Right renal pelvis (tissue), 4 donors: ENCODE measurements at places on chromosomes 7 and 10. TPM values are rescaled to one million over a fixed set of nuclear protein-coding genes. Genes with fewer than 3 reads are reported as not detected.

ZNF485 gene
- polyA plus RNA-seq, result 4.5 TPM

RADIL gene
- polyA plus RNA-seq, result 2.9 TPM

STAG3 gene
- polyA plus RNA-seq, result 16.6 TPM

BTBD16 gene
- 0.66 TPM for polyA plus RNA-seq

CPA2 gene
- 0.34 TPM for polyA plus RNA-seq

ZMYND11 gene
- 119 TPM for polyA plus RNA-seq

NPM3 gene
- 54.1 TPM for polyA plus RNA-seq

SPDYE2B gene
- polyA plus RNA-seq, result 0.79 TPM

FAM221A gene
- polyA plus RNA-seq, result 14.0 TPM

CUZD1 gene
- 1.6 TPM for polyA plus RNA-seq

TFR2 gene
- 0.89 TPM for polyA plus RNA-seq

FGFBP3 gene
- polyA plus RNA-seq, result 3.2 TPM

MMP21 gene
- polyA plus RNA-seq, result 0.27 TPM

CABCOCO1 gene
- polyA plus RNA-seq, result 3.7 TPM

EVX1 gene
- not detected for polyA plus RNA-seq

DNA sequence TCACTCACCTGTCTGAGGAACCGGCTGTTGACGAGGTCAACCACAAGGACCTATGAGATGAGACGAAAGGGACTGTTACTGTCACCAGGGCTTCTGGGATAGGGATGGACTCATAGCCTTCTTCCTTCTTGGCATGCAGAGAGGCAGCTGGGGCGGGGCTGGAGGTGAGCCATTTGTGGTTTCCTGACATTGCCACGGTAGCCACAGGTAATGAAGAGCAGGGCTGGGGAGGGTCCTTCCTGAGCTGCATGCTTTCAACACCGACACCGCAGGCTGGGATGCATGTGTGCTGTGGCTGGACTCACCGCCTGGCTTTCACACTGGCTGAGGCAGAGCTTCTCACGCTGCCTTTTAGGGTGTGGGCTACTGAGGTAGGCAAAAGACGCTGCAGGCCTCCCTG is 46.4 kb upstream of the MKRN1 start:
- DNase-seq, result no peak

- DNase-seq, result no peak
Measured at GRCh38 chr10:71229726-71230655, 17.6 kb downstream of the UNC5B start.

DNA sequence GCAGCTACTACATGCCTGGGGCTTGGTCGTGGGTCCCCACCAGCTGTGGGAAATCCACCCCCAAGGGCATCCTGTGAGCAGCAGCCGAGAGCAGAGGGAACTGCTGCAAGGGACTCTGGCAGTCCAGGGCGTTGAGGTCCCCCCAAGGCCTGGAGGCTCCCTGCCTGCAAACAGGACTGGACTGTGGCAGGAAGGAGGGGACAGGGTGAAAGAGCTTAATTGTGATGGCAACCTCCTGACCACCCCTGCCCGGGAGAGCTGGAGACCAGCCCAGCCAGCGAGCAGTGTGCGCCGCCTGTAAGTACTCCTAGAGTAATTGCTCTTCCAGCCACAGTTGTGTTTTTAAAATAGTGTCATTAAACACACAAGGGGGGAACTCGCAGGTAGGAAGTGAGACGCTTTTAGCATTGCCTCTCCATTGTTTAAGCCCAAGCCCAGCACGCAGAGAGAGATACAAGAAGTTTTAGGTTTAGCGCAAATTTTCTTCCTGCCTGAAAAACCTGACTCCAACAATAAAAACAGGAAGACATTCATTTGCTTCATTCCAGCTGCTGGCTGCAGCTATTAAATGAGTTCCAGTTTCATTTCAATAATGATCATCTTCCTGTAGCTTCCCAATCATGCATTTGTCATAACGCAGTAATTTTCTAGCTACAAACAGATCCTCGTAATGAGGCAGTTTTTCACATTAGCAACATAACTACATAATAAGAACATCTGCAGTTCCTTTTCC is 111.1 kb downstream of the EBF3 start:
- no peak for DNase-seq

DNA sequence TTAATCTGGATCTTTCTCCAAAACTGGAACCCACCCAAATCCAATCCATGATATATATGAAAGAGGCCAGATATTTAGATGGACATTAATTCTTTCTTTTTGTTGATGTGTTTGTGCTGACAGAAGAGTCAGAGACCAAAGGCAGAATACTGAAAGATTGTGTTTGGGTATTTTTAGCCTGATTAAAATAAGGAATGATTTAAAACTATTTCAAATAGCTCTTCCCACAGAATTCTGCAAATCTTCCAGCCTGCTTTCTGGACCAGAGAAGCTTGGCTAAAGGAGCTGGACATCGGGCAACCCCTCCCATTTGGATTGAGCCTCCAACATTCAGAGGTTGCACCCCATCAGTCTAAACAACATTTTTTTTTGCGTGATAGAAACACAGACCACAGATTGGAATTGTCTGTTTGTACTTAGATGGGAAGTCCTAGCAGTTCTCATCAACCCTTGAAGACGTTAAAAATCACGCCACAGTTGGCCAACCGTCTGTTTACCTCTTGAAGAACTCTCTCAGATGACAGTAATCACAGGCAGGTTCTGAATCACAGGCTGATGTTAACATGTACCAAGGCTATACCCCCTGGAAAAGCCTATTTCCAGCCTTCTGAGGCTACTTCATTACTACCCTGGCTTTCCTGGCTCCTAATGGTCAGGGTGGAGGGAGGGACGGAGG is 155.2 kb upstream of the NRP1 start:
- peak; percentile 65 for DNase-seq

DNA sequence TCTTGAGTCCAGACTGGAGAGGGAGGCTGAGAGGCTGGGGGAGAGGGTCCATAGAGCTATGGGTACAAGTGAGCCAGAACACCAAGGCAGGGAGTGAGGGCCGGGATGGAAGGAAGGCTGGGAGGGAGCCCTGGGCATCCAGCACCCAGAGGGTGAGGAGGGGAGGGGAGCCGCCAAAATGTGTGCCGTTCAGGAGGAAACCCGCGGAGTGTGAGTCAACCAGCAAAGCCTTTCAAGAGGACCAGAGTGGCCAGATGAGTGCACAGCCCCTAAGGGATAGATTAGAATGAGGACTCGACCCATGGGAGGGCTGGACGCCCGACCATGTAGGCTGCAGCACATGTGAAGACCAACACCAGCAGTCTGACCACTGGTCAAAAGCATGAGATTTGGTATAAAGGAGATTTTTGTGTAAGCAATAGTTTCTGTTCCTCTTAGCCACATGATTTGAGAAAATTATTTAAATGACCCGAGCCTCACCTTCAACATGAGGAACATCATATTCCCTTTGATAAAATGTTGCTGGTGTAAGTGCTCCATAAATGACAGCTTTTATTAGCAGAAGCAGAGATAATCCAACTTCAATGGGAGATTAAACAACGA is 179.7 kb upstream of the GRB10 start:
- no peak for DNase-seq

DNA sequence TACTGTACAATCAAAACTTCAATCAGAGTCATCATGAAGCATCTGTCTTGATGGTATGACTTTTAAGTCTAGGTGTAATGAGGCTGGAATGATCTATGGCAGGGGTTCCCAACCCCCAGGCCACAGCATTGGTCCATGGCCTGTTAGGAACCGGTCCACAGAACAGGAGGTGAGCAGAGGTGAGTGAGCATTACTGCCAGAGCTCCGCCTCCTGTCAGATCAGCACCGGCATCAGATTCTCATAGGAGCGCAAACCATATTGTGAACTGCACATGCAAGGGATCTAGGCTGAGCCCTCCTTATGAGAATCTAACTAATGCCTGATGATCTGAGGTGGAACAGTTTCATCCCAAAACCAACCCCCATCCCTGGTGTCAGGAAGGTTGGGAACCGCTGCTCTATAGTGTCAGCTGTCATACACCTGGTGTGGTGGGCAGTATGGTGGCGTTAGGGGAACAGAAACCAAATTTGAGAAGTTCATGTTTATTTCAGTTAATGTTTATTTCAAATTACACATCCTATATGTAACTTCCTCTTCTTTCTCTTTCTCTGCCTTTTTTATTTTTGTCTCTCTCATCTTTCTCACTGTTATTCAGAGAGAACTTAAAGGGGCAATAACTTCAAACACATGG is 432.6 kb downstream of the TNS3 start:
- no peak for DNase-seq

- DNase-seq, result no peak
Measured at GRCh38 chr10:96230527-96230926, 40.8 kb downstream of the BLNK start.

DNA sequence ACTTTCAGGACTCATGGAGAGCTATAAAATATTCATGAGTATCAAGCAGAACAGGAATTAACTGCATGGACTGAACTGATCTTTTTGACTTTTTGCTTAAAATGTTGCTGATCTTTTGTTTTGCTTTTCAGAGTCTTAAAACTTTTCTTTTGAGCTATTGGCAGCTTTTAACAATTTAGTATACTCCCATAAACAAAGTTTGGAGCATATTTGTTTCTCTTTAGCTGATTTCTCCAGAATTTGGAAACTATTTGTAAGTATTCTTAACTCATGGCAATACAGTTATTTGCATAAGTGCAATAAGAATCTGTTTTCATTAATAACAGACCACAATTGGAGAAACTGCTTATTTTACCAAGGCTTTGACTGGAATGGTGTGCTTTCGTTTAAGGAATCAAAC is 73.4 kb upstream of the C1GALT1 start:
- no peak for DNase-seq

DNA sequence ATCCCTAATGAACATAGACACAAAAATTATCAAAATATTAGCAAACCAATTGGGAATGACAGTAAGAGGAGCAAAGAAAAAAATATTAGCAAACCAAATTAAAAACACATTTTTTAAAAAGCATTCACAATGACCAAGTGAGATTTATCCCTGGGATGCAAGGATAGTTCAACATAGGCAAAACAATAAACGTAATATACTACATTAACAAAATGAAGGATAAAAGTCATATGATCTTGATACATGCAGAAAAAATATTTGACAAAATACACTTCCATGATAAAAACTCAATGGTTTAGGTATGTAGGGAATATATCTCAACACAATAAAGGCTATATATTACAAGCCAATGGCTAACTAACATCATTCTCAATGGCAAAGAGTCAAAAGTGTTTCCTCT is 83.3 kb downstream of the CRPPA start:
- DNase-seq, result no peak

DNA sequence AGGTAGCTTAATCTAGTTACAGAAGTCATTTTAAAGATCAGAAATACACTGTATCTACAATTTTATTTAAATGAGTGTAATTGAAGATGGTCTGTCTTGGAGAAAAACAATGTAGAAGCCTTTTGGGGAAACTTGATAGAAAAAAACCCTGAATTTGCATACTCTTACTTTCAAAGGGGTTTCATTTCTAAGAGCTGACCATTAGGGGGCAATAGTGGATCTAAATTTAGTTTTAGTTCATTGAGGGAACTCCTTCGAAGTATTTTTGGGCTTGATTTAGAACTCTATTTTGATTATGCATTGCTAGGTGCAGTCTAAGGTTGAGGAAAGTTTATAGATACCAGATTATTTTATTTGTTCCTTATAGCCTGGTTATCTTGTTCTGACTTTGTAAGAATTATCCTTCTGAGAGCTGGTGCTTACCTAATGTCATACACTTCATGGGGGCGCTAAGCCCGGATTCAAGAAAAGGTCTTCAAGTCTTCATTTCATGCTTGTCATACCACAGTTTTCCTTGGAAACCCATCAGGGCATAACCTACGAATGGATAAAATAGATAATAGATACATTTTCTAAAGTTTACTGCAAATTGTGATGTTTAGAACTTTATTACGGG is 69.1 kb upstream of the MXI1 start:
- peak; percentile 47 for DNase-seq

GRCh38 chr7:7810826-7811225 is 92.4 kb upstream of the RPA3 start:
- no peak for DNase-seq

DNA sequence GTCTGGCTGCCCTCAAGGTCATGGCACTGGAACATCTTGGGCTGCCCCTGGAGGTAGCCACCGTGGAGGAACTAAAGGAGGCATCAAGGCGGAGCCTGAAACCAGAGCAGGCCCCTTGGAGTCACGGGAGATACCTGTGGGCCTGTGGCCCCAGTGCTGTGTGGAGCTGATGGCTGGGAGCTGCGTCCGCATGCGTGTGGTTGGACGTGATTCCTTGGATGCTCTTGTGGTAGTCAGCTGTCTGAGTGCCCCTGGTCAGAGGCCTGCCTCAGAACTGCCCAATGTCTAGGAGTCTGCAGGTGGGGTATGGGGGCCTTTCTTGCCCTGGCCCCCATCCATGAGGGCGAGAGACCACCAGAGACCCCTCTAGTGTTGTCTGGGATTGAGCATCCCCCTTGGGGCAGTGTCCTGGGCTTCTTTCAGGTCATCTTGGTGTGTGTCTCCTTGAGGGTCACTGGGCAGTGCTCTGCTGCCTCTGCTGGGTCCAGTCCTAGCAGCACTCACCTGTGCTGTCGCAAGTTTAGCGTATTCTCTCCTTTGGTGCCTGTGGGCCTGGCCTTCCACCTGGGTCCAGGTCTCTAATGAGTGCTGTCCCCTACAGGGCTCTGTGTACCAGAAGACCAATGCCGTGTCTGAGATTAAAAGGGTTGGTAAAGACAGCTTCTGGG is 8.1 kb downstream of the PGAM2 start:
- no peak for DNase-seq

- DNase-seq, result no peak
Measured at GRCh38 chr10:77452952-77453564, 184.6 kb downstream of the KCNMA1 start.

- DNase-seq, result no peak
Measured at GRCh38 chr7:76185187-76185896, 16.4 kb upstream of the SRRM3 start.

GRCh38 chr7:29177963-29178600 is 16.5 kb upstream of the CHN2 start:
- DNase-seq, result no peak

DNA sequence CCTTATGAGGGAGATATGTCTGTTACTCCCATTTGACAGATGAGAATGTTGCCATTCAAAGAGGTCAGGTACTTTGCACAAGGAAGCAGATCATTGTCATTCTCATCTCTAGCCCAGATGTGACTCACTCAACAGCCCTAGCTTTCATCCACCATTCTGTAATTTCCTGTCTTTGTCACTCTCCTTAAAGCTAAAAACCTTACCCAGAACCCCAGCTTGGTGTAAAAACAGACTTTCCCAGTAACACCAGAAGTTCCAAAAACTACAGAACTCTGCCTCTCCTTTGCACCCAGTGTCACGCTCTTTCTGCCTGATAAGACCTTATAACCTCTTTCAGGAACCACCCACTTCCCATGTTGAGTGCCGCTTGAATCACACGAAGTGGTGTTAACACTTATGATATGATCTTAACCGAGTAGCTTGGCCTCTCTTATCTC is 89.1 kb upstream of the SP4 start:
- no peak for DNase-seq

GRCh38 chr10:43681220-43681619 is 32.5 kb upstream of the ZNF32 start:
- no peak for DNase-seq
